Central memory CD4-positive, alpha-beta T cell (primary cell): ENCODE measurements at places on chromosomes 16 and 17.

DNA sequence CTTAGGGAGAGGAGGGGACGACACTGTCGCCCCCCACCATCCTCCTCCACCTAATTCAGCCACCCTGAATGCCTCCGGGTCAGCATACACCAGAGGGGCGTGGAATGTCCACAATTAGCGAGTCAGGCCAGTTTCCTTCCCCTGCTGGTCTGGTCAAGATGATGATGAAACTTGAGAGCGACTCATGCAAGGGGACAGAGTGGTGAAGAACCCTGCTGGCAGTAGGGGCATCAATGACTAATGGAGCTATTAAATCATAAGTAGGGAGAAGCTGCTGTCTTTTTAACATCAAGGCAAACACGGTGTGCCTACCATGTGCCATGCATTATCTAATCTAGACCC lies 7.2 kb downstream of the SPACA3 start:
- no peak for DNase-seq

- no peak for DNase-seq
These were observed 12.5 kb upstream of the MLYCD start for GRCh38 chr16:83886199-83886971.

- no peak for DNase-seq
These were observed 49.9 kb downstream of the TMEM235 start for GRCh38 chr17:78281249-78281845.

GRCh38 chr17:71828182-71828596 lies 292.6 kb upstream of the SOX9 start:
- DNase-seq, result no peak

DNA sequence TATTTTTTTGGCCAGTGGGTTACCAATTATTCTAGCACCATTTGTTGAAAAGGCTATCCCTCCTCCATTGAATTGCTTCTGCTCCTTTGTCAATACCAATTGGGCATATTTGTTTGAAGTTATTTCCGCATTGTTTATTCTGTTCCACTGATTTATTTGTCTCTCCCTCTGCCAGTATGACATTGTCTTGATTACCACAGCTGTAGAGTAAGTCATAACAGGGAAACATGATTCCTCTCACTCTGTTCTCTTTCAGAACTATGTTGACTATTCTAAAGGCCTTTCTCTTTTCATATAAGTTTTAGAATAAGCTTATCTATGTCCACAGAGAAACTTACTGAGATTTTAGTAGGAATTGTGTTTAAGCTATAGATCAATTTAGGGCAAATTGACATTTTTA lies 94.3 kb downstream of the MAP2K6 start:
- no peak for DNase-seq

GRCh38 chr16:56589141-56590039 lies at the start of gene MT3:
MT3 (plus strand) TSS chr16:56589528; CDS start chr16:56589591, 63 bp downstream.
- no peak for DNase-seq

DNA sequence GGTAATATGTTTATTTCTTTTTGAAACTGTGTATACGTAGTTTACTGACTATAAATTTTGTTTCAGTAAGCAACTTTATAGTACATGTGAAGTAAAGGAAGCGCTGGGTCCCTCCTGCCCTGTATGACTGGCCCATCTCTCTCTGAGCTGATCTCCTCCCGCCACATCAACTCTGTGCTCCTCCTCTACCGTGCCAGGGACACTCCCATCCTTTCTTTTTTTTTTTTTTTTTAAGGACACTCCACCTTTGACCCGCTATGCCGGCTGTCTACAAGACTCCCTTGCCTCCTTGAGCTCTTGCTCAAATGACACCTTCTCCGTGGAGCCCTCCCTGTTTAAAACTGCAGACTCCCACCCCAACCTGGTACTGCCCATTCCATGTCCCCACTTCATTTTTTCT lies 35.5 kb downstream of the ERN1 start:
- no peak for DNase-seq

GRCh38 chr16:89031715-89032659 lies 55.0 kb upstream of the CBFA2T3 start:
- DNase-seq, result peak; percentile 76

- no peak for DNase-seq
These were observed 8.3 kb downstream of the CCR7 start for GRCh38 chr17:40556884-40557414.

- no peak for DNase-seq
These were observed 51.0 kb downstream of the TIMM22 start for GRCh38 chr17:1047879-1048470.

DNA sequence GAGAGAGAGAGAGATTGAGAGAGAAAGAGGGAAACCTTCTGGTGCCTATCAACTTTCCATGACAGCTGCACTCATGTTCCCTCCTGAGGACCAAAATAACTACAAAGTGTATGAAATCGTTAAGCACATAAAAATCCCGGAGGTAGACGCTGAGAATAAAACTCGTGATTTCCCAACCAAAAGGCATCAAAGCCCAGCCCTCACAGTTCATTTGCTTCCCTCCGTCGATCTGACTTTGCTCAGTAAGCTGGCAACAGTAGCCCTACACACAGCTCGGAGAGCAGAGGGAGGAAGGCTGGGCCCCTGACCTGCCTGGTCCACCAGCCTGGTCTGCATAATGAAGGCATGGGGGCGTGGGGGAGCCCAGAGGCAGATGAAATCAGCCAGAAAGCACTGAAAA lies 273.9 kb upstream of the ZFHX3 start:
- DNase-seq, result no peak

DNA sequence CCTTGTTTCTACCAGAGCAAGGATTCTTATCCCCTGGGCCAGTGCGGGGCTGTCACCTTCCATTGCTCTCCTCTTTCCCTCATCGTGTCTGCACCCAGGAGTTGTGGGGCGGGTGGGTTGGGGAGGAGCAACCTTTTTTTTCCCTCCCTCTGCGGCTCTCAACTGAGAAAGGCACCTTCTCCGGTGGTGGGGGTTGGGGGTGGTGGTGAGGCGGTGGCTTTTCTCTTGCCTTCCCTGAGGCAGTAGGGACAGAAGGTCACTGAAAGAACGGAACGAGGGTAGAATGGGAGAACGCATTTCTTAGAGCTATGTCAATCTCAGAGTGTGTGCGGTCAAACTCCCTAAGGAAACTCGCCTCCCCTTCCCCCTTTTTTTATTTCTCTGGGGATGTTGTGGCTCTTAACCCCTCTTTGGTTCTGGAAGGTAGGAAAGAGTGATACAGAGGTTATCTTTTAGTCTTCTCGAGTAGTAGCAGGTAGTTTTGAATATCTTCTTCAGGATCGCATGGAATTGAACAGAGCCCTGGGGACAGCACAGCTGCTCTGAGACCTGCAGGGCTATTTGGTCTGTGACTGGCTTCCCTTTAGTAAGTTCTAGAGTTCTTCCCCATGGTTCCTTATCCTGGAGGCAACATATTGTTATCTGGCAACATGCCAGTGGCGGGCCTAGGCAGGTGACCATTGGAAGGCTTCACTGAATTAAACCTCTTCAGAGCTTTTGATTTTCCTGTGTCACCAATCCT lies 994 bp downstream of the CLTC start:
- DNase-seq, result peak; percentile 44

GRCh38 chr16:10188236-10188635 lies 6.0 kb upstream of the GRIN2A start:
- no peak for DNase-seq

DNA sequence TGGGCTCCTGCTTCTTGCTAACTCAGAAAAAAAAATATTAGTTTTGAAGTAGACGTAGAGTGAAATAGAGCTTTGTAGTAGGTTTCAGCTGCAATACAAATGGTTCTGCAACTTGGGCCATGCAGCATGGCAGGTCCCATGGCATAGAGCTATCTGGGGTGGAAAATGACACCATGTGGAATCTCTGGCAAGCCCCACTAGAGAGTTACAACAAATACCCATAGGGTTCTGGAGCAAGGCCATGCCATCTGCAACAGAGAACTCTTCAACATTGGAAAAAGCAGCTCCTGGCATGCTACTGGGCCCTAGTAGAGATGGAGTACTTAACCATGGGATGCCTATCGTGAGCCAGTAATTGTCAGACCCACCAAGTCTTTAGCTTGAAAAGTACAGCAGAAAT lies 25.3 kb upstream of the RBBP6 start:
- DNase-seq, result no peak

DNA sequence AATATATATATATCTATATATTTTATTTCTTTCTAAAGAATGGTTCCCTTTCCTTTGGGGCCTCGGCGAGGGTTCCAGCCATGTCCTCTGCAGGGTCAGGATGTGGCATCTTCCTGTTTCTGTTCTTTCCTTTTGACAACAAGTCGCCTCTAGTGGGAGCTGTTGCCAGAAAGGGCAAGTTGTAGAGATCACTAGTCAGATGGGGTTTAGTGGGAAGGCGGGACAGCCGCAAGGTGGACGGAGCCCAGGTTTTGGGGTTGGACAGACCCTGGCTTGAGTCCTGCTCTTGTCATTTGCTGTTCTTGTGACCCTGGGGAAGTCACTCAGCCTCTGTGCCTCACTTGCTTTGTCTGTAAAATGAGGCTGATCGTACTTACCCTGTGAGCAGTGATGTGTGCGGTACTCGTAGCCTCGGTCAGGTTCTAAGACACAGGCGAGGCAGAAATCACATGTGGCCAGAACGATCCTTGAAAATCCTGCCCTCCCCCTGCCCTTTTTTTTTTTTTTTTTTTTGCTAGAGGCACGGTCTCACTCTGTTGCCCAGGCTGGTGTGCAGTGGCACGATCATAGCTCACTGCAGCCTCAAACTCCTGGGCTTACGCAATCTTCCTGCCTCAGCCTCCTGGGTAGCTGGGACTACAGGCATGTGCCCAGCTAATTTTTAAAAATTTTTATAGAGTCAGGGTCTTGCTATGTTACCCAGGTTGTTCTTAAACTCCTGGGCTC lies 80.1 kb downstream of the ABCC6 start:
- DNase-seq, result no peak

GRCh38 chr17:15926039-15926740 lies 18.7 kb upstream of the ADORA2B start:
- no peak for DNase-seq

GRCh38 chr17:79399610-79400144 lies 211.2 kb downstream of the RBFOX3 start:
- no peak for DNase-seq

GRCh38 chr16:19776565-19776964 lies 58.5 kb downstream of the IQCK start:
- no peak for DNase-seq

DNA sequence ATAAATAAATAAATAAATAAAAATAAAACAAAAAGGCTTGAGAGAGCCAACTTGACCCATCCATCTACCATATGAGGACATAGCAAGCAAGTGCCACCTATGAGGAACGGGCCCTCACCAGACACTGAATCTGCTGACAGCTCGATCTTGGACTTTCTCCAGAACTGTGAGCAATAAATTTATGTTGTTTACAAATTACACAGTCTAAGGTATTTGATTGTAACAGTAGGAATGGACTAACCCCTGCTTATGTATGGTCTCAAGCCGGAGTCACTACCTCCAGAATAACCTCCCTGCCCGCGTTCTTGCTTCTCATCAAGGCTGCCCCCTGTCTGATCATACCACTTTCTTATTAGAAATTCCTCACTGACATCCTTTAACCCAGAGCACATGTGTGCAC lies 9.9 kb downstream of the SLC5A11 start:
- DNase-seq, result no peak

- no peak for DNase-seq
These were observed 5.3 kb downstream of the ELOB start for GRCh38 chr16:2771496-2772402.

DNA sequence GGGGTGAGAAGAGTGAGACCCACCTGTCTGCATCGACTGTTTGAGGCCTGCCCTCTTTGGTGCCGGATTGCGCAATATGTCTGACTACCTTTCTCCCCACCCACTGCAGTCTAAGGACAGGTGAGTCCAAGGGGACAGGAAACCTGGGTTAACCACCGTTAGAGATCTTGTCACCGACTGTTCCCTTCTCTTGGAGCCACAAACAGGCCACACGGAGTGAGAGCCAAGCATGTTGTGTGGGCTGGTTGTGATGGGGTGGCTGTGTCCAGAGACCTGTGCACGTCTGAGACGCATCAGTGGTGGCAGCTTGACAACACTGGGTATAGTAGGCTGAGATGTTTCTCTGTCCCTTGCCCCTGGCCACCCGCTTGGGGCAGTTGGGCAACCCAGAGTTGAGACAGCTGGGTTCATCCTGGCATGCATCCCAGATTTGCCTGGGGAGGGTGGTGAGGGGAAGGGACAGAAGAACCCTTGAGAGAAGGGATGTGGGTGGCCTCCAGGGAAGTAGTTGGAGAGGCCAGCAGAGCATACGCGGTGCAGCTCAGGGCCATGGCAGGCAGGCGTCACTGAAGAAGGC lies 21.4 kb downstream of the MPRIP start:
- DNase-seq, result no peak

DNA sequence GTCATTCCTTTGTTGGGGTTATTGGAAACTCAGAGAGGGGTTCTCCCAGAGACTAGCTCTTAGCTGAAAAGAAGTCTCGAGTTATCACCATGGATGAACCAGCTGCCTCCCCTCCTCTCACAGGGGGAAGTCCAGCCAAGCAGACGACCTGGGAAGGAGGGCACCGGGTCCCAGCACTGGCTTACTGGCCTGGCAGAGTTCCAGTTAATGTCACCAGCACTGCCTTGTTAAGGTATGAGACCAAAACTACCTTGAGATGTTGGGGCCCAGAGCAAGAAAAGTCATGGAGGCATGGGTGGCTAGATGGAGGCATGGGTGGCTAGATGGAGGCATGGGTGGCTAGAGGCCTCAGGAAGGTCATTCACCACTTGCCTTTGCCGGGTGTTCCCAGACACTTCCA lies 72.4 kb downstream of the WIPI1 start:
- no peak for DNase-seq

DNA sequence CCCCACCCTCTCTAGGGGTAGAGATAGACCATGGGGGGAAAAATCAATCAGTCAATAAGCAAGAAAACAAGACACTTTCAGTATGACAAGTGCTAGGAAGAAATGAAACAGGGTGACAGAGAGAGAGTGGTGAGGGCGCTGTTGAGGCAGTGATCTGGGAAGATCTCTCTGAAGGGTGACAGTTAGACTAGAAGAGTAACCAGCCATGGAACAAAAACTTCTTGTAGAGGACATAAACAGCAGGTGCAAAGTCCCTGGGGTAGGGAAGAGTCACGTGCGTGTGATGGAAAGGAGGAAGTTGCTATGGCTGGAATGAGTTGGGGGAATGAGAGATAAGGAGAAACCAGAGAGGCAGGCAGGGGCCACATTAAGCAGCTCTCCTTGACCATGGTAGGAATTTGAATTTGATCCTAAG lies 16.8 kb upstream of the EMP2 start:
- no peak for DNase-seq

DNA sequence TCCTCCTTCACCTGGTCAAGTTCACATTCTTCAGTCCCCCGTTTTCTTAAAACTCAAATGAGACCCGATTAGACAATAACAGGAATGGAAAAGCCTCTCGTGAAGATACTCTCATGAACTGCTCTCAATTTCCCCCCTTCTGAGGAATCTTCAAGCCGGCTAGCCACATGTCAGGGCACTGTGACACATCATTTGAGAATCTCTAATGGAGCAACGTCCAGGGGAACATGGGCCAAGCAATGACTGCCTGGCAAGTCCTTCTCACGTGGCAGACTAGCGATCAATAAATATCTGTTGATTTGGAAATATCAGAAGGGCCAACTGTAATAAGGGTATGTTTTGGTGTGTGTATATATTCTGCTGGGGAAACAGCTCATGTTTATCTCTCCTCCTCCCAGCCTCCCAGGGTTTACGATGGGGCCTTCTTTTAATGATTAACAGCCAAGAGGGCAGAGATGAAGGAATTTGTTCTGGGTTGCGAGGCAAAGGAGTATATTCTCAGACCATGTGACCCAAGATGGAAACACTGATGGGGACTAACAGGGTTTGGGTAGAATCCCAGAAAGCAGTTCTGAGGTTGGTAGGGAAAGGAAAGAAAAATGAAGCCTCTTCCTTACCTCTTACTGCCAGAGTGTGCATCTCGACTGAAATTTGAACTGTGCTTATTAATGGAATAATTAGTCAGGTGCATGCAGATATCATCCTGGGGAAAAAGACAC lies 21.4 kb downstream of the TTLL6 start:
- DNase-seq, result no peak
